ENCODE measurements at places on chromosomes 13 and 19. TPM values are rescaled to one million over a fixed set of nuclear protein-coding genes. Genes with fewer than 3 reads are reported as not detected.
A peak's percentile ranks its signal among the peaks of the same experiment; 100 is the strongest.

TMC4 gene
- not detected for total RNA-seq

ETV2 gene
- 1.2 TPM for total RNA-seq

REEP6 gene
- total RNA-seq, result 2.4 TPM

GRCh38 chr13:111247552-111247951, 72.9 kb upstream of the TEX29 start:
- H3K36me3 ChIP-seq, result peaks cover 56% of the 10 kb centered on the region
- no peak overlapping the region for H3K27ac ChIP-seq
- H3K27me3 ChIP-seq, result no peaks in the 10 kb centered on the region
- H3K4me3 ChIP-seq, result no peak overlapping the region

DNA sequence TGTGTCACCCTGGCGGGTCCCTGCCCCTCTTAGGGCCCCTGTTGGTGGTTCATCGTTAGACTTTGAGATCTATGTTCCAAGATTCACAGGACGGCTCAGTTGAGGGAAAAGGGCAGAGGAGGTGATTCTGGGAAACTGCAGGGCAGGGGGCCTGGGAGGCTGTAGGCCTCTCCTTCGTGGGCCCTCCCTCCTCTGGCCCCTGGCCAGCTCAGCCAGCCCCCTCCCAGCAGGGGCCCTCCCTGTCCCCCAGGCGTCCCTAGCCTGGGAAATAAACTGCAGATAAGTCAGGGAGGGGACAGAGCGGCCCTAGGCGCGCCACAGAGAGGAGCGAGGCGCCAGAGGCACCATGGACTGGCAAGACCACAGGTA, 6.5 kb downstream of the HIF3A start:
- no peak overlapping the region for H3K4me3 ChIP-seq
- H3K27me3 ChIP-seq, result peaks cover 5% of the 10 kb centered on the region
- H3K4me1 ChIP-seq, result no peaks in the 10 kb centered on the region
- no peak for DNase-seq
- H3K36me3 ChIP-seq, result no peaks in the 10 kb centered on the region
- no peak overlapping the region for H3K27ac ChIP-seq

- H3K4me1 ChIP-seq, result peaks cover 8% of the 10 kb centered on the region
- no peak overlapping the region for H3K4me3 ChIP-seq
- DNase-seq, result peak; percentile 7
- peaks cover 36% of the 10 kb centered on the region for H3K27me3 ChIP-seq
- no peak overlapping the region for H3K27ac ChIP-seq
Observed at GRCh38 chr13:112205990-112206389, 139.0 kb downstream of the SOX1 start.

DNA sequence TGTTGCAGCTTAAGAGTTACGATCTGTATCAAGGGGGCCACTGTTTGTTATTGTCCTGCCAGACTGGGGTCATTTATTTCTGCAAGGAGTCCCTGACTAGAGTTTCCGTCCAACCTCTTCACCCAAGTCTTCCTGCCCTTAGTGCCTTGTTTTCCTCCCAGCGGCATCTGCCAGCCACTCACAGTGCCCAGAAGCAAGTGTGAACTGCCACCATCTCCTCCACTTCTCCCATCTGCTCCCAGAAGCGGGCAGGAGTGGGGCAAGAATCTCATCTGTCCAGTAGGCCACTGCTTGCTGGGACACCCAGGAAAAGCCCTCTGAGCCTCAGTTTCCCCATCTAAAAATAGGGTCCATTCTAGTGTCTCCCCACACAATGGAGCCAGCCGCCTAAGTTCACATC, 4.0 kb downstream of the NOVA2 start:
- H3K36me3 ChIP-seq, result no peaks in the 10 kb centered on the region
- no peak overlapping the region for H3K4me3 ChIP-seq
- H3K4me1 ChIP-seq, result peaks cover 13% of the 10 kb centered on the region
- H3K27ac ChIP-seq, result no peak overlapping the region

- no peak for DNase-seq
- H3K27me3 ChIP-seq, result no peaks in the 10 kb centered on the region
- H3K36me3 ChIP-seq, result peaks cover 15% of the 10 kb centered on the region
- H3K27ac ChIP-seq, result no peak overlapping the region
- no peak overlapping the region for H3K4me3 ChIP-seq
Observed at GRCh38 chr13:60411983-60412382, 15.0 kb downstream of the TDRD3 start.

- no peaks in the 10 kb centered on the region for H3K36me3 ChIP-seq
- H3K4me3 ChIP-seq, result no peak overlapping the region
- H3K27ac ChIP-seq, result no peak overlapping the region
- H3K27me3 ChIP-seq, result peaks cover 10% of the 10 kb centered on the region
- no peak for DNase-seq
Observed at GRCh38 chr13:103284466-103284865, 218.2 kb upstream of the SLC10A2 start.

- no peaks in the 10 kb centered on the region for H3K27me3 ChIP-seq
- peak overlapping the region; percentile 91 for H3K27ac ChIP-seq
- no peak for DNase-seq
- no peaks in the 10 kb centered on the region for H3K36me3 ChIP-seq
- peaks cover 33% of the 10 kb centered on the region for H3K4me1 ChIP-seq
- peak overlapping the region; percentile 85 for H3K4me3 ChIP-seq
Observed at GRCh38 chr19:2062770-2063169, 11.7 kb upstream of the MKNK2 start.

- peaks cover 15% of the 10 kb centered on the region for H3K4me1 ChIP-seq
- no peaks in the 10 kb centered on the region for H3K27me3 ChIP-seq
- H3K36me3 ChIP-seq, result no peaks in the 10 kb centered on the region
- peak overlapping the region; percentile 90 for H3K4me3 ChIP-seq
- H3K27ac ChIP-seq, result peak overlapping the region; percentile 97
Observed at GRCh38 chr13:48531416-48532255, 1.2 kb downstream of the RCBTB2 start.

DNA sequence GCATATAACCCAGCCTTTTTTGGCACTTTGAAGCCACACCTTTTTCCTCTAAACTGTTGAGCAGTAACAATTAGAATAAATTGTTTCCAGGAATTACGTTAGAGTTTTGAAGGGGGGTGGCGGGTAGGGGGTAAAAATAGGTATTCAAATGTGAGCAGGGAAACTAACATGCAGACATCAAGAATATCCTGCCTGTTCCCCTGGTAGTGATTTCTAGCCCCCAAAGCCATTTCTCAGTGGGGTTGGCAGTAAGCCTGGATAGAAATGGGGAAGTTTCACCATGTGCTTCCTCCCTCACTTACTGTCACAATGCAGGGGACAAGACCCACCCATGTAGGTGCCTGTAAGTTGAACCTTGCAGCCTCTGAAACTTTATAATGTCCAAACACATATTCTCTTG, 3.8 kb downstream of the DOCK9 start:
- H3K36me3 ChIP-seq, result no peaks in the 10 kb centered on the region
- H3K4me3 ChIP-seq, result no peak overlapping the region
- H3K27ac ChIP-seq, result peak overlapping the region; percentile 0
- DNase-seq, result no peak
- no peaks in the 10 kb centered on the region for H3K27me3 ChIP-seq

GRCh38 chr19:1107661-1108261, 4.0 kb downstream of the GPX4 start:
- H3K27ac ChIP-seq, result no peak overlapping the region
- no peaks in the 10 kb centered on the region for H3K27me3 ChIP-seq
- peaks cover 15% of the 10 kb centered on the region for H3K4me1 ChIP-seq
- no peak for DNase-seq

DNA sequence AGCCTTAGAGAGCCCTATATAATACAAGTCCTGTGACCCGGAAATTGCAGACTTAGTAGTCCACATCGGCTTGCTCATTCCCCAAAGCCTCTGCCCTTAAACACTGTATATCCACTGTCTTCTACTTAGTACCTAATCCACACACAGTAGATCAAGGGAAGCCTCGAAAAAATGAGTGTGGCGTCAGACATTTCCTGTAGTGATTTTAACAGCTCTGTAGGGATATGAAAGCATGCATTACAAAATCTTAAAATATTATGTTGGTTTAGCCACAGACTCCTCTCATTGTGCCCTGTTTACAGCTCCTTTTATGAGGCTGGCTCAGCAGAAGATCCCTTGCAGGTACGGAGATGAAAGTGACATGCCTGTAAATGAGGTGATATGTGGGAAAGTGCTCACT, 416.3 kb downstream of the LIG4 start:
- no peaks in the 10 kb centered on the region for H3K4me1 ChIP-seq
- H3K27ac ChIP-seq, result no peak overlapping the region
- DNase-seq, result no peak
- no peak overlapping the region for H3K4me3 ChIP-seq
- no peaks in the 10 kb centered on the region for H3K36me3 ChIP-seq

- no peak for DNase-seq
- H3K27me3 ChIP-seq, result no peaks in the 10 kb centered on the region
- H3K36me3 ChIP-seq, result peaks cover 3% of the 10 kb centered on the region
- no peak overlapping the region for H3K4me3 ChIP-seq
Observed at GRCh38 chr19:16463991-16464575, 7.7 kb downstream of the EPS15L1 start.

DNA sequence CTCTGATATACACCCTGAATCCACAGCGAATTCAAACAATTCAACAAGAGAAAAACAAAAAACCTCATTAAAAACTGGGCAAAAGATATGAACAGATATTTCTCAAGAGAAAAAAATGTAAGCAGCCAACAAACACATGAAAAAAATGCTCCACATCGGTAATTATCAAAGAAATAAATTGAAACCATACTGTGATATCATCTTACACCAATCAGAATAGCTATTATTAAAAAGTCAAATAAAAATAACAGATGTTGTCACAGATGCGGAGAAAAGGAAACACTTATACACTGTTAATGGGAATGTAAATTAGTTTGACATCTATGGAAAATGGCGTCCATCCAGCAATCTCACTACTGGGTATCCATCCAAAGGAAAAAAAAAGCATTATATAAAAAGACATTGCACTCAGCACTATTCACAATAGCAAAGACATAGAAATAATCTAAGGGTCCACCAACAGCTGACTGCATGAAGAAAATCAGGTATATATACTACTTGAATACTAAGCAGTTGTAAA, 1495.0 kb upstream of the PCDH20 start:
- no peak for DNase-seq
- H3K27me3 ChIP-seq, result no peaks in the 10 kb centered on the region
- no peak overlapping the region for H3K4me3 ChIP-seq
- no peaks in the 10 kb centered on the region for H3K36me3 ChIP-seq
- no peak overlapping the region for H3K27ac ChIP-seq

- no peak for DNase-seq
- H3K27ac ChIP-seq, result no peak overlapping the region
- no peaks in the 10 kb centered on the region for H3K4me1 ChIP-seq
- H3K36me3 ChIP-seq, result no peaks in the 10 kb centered on the region
- H3K4me3 ChIP-seq, result no peak overlapping the region
- peaks cover 20% of the 10 kb centered on the region for H3K27me3 ChIP-seq
Observed at GRCh38 chr19:29537601-29538000, 11.8 kb downstream of the VSTM2B start.

DNA sequence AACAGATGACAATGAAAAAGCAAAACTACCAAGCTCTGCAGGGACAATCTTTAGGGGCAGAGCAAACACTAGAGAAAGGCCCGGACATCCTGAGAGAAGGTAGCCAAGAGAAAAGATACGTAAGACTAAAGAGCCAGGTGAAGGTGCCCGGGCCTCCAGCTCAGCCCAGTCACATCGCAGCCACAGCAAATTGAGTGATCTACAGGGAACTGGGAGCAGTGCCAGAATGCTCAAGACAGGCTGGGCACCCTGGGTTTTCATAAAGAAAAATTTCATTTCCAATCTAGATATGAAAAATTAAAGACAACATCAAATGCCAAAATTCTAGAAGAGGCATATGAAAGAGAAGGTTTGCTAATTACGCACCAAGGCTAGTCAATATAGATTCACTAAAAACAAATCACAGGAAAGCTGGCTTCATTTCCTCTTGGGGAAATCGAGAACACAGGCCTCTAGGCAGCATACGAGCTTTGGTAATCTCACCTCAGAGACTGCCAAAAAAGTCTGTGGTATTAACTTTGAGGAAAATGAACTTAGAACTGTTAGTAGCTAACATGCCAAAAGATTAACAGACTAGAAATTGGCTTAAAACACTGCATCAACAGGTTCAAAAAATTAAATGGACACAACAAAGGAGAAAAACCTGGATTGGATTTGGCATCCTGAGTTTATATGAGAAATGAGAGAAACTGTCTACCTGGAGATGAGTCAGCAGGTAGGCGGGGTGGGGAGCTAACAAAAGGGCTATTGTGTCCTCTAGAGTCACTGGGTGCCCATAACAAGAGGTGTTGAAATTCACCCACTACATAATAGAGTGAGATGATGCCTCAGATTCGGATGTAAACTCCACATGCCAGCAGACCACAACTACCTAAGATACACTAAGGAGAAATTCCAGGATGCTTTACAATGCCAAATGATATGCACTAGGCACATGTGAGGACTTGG, 6.6 kb downstream of the ANKRD10 start:
- no peaks in the 10 kb centered on the region for H3K27me3 ChIP-seq
- peak; percentile 46 for DNase-seq
- H3K36me3 ChIP-seq, result peaks cover 55% of the 10 kb centered on the region
- H3K4me3 ChIP-seq, result no peak overlapping the region
- peak overlapping the region; percentile 62 for H3K27ac ChIP-seq

DNA sequence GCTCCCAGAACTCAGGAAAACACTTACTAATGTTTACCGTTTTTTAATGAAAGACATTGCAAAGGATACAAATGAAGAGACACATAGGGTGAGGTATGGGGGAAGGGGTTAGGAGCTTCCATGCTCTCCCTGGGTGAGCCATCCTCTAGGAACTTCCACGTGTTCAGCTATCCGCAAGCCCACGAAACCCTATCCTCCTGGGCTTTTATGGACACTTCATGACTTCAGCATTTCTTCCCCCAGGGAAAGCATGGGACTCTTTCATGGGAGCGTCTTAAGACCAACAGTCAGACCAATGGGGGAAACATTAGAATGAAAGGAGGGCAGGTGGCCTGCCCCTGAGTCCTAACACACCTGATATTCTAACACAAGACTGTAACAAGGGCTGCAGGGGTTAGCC, 6.6 kb upstream of the ESD start:
- DNase-seq, result no peak
- no peak overlapping the region for H3K27ac ChIP-seq
- H3K4me1 ChIP-seq, result no peaks in the 10 kb centered on the region
- H3K4me3 ChIP-seq, result no peak overlapping the region

DNA sequence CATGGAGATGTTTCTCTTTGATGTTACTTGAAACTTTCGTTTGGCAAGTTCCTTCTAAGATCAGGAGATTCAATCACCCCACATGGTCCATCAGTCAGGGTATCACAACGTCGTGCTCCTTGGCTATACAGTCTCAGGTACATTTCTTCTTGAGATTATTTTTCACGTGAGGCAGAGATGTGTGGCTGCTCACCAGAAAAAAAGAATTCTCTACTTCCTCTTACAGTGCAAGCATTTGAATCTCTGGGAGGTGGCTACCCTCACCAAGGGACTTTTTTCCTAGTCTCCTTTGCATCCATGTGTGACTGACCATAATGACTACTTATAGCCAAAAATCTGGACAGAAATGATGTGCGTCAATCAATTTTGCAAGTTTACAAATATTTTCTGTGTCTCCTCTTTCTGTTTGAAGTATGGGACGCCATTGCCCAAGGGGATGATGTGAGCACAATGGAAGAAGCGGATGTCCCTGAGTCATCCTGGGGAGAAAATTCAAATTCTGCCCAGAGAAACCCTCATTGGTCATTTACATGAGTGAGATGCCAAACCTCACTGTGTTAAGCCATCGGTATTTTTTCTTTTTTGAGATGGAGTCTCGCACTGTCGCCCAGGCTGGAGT, 8.6 kb upstream of the LAIR2 start:
- no peak for DNase-seq
- peaks cover 24% of the 10 kb centered on the region for H3K27me3 ChIP-seq
- no peaks in the 10 kb centered on the region for H3K36me3 ChIP-seq
- no peak overlapping the region for H3K27ac ChIP-seq
- H3K4me3 ChIP-seq, result no peak overlapping the region

All from activated CD8-positive, alpha-beta T cell treated with anti-CD3 and anti-CD28 coated beads for 36 hours (primary cell).